ENCODE measurements at places on chromosomes 11 and 22.

GRCh38 chr11:26045082-26045481, 286.8 kb upstream of the ANO3 start:
- no peaks in the 10 kb centered on the region for H3K27me3 ChIP-seq
- DNase-seq: no peak
- H3K4me1 ChIP-seq: peaks cover 2% of the 10 kb centered on the region
- H3K27ac ChIP-seq: no peak overlapping the region
- H3K4me3 ChIP-seq: no peak overlapping the region
- no peaks in the 10 kb centered on the region for H3K36me3 ChIP-seq

DNA sequence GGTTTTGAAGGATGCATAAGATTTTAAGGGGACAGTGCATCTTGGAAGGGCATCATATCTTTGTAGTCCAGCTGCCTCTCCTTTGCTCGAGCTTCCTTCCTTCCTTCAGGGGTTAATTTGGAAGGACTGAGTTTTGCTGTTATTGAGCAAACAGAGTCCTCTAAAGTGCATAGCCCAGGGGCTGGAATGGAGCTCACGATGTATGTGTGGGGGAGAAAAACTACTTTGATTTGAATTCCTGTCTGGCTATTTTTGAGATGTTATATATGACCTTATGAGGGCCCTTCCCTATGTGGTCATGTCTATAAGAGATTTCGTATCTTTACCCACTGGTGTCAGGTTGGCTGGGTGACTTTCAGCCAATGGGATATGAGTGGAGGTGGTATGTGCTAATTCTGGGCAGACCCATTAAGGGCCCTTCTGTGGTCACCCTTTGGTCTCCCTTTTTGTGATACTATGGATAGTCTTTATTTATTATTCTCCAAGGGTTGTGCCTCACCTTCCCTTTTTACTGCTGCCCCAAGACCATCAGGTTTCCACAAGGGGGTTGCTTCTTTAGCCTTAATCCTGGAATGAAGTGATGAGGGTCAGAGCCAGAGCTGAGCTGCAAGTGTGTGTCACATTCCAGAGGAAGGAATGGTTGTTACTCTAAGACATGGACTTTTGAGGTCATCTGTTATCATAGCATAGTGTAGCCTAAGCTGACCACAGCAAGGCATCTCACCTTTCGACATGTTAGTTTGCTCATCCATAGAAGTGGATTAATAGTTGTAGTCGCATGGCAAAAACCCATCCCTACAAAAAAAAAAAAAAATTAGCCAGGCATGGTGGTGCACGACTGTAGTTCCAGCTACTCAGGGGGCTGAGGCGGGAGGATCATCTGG, 54.6 kb downstream of the LRRC74B start:
- peaks cover 12% of the 10 kb centered on the region for H3K27me3 ChIP-seq
- DNase-seq: no peak
- H3K4me1 ChIP-seq: peaks cover 13% of the 10 kb centered on the region
- H3K4me3 ChIP-seq: no peak overlapping the region

DNA sequence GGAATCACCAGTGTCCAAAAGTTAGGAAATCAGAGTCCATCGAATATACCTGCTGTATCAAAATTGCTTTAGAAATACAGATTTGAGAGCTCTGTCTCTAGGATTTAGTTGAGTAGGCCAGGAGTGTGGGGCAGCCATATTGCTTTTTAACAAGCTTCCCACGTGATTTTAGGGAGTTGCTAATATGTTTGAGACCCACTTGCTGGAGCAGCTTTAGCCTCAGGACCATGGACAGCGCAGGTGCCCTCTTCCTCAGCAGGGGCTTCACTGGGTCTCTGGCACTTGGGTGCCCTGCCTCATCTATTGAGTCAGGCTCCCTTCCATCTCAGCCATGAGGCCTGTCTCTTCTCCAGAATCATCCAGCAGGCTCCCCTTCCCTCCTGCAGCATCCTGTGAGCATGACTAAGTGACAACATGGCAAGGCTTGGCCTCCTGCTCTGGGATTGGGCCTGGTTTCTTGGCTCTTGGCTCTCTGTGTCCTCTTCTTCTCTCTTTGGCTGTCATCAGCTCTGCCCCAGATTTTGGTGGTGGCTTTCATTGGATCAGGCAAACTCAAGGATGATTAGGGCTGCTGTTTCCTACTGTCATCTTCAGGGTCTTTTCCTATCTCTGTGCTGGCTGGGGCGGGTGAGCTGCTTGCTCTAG, 70.0 kb downstream of the SGSM1 start:
- H3K4me1 ChIP-seq: no peaks in the 10 kb centered on the region
- no peaks in the 10 kb centered on the region for H3K36me3 ChIP-seq
- H3K27ac ChIP-seq: no peak overlapping the region

DNA sequence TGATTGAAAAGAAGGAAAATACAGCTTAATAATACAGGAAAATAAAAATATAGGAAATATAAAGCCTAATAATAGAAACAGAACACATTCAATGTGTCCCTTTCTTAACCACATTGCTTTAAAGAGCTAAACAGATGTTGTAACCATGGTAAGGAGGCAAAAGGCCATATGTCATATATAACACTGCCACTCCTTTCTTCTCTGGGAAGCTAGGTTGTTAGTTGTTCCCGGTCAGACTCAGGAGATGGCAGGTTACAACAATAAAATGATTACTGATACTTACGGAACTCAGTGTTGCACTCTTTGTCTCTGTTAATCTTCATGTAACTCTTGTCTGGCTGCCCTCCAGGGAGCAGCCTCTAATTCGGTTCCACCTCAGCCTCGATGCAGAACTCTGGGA, 134.7 kb upstream of the PGR start:
- H3K4me3 ChIP-seq: no peak overlapping the region
- H3K36me3 ChIP-seq: no peaks in the 10 kb centered on the region
- H3K27ac ChIP-seq: no peak overlapping the region
- no peak for DNase-seq
- no peaks in the 10 kb centered on the region for H3K27me3 ChIP-seq
- no peaks in the 10 kb centered on the region for H3K4me1 ChIP-seq

GRCh38 chr11:15843309-15843872, 513.0 kb downstream of the SOX6 start:
- H3K36me3 ChIP-seq: no peaks in the 10 kb centered on the region
- no peaks in the 10 kb centered on the region for H3K4me1 ChIP-seq
- no peak overlapping the region for H3K27ac ChIP-seq
- H3K4me3 ChIP-seq: no peak overlapping the region
- no peak for DNase-seq

DNA sequence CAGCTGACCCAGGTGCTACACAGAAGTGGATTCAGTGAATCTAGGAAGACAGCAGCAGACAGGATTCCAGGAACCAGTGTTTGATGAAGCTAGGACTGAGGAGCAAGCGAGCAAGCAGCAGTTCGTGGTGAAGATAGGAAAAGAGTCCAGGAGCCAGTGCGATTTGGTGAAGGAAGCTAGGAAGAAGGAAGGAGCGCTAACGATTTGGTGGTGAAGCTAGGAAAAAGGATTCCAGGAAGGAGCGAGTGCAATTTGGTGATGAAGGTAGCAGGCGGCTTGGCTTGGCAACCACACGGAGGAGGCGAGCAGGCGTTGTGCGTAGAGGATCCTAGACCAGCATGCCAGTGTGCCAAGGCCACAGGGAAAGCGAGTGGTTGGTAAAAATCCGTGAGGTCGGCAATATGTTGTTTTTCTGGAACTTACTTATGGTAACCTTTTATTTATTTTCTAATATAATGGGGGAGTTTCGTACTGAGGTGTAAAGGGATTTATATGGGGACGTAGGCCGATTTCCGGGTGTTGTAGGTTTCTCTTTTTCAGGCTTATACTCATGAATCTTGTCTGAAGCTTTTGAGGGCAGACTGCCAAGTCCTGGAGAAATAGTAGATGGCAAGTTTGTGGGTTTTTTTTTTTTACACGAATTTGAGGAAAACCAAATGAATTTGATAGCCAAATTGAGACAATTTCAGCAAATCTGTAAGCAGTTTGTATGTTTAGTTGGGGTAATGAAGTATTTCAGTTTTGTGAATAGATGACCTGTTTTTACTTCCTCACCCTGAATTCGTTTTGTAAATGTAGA, 1.7 kb downstream of the MALAT1 start:
- no peak overlapping the region for H3K27ac ChIP-seq
- DNase-seq: no peak
- H3K27me3 ChIP-seq: no peaks in the 10 kb centered on the region
- H3K36me3 ChIP-seq: no peaks in the 10 kb centered on the region
- peaks cover 41% of the 10 kb centered on the region for H3K4me1 ChIP-seq
